ENCODE measurements at places on chromosomes 11 and 22.

DNA sequence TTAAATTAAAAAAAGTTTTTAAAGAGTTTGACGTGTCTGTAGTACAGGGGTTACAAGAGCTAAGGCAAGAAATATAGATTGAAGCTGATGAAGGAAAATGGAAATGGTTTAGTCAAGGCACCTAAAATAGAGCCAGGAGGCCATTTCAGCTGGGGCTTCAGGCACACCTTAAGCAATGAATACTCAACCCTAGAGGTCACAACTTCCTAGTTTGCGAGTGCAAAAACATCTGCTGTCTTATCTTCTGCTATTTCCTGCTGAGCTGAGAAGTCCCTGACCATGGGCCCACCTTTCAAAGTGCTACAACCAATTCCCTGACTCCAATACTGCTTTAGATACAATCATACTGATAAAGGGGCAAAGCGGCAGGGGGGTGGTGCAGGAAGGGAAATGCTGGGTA is 87.4 kb downstream of the DLG2 start:
- no peak for DNase-seq

DNA sequence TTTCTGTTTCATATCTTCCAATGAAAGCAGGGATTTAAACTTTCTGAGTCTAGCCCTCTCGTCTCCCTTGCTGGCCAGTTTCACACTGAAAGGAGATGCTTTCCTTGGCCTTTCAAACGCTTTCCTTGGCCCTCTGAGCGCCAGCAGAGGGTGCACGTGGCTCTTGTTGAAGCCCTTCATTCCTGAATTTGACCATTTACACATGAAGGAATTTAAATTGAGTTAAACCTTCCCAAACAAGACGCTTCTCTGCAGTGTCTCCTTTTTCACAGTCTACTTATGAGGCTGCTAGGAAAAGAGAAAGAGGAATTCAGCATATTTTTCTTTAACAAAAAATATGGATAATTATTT is 21.6 kb downstream of the NNMT start:
- peak; percentile 55 for DNase-seq

DNA sequence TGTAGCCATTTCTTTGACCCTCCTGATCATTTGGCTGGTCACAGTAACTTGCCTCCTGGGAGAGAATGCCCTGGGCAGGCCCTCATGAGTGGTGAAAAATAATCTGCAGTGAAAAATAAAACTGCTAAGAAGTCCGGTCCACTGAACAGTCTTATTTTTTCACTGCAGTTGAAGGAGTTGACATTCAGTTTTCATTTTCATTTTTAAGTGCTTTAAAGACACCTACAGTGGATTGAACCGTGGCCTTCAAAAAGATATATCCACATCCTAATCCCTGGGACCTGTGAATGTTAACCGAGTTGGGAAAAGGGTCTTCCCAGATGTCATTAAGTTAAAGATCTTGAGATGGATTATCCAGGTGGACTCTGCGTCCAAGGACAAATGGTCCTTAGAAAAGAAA is 153.6 kb upstream of the GRK3 start:
- DNase-seq: no peak

GRCh38 chr11:101010899-101011298 is 118.7 kb downstream of the PGR start:
- peak; percentile 13 for DNase-seq

- DNase-seq: no peak
Measured at GRCh38 chr22:37218771-37219411, 6.6 kb upstream of the SSTR3 start.

DNA sequence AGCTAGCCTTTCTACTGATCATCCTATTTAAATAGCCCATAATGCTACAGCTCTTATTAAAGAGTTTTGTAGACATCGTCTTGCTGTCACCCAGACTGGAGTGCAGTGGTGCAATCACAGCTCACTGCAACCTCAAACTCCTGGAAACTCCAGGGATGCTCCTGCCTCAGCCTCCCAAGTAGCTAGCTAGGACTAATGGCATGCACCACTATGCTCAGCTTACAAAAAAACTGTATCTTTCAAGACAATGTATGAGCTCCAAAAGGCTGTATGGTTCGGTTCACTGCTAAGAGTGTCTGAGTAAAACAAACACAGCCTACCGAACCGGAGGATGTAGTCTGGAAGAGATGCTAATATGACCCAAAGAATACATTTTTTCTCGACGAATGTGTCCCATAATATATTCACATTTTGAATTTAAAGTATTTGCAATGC is 2.6 kb downstream of the TAF1D start:
- DNase-seq: no peak

DNA sequence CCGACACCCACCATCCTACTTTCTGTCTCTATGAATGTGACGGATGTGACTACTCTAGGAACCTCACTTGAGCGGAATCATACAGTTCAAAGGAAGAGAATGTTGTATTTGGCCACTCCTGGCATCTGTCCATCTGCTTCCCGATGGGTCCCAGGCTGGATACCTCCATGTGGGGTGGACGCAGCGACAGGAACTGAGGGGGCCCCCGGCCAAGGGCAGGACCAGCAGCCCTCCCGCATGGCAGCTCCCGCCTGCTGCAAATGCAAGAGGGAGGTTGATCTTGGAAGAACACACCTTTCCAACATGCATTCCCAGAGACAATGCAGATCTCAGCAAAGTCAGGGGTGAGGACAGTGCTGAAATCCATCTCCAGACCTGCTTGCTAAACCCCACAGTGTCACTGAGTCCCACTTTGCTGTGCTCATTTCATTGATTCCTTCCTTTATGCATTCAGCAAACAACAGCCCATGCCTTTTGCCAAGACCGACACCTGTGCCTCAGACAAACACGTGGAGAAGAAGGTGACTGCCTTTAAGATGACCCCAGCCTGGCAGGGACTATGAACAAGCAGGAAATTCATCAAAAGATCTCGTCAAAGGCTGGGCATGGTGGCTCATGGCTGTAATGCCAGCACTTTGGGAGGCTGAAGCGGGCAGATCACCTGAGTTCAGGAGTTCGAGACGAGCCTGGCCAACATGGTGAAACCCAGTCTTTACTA is 246.2 kb downstream of the CTTN start:
- no peak for DNase-seq
